Progenitor cell of endocrine pancreas (in vitro differentiated cells): ENCODE measurements at places on chromosomes 5 and 9.

DNA sequence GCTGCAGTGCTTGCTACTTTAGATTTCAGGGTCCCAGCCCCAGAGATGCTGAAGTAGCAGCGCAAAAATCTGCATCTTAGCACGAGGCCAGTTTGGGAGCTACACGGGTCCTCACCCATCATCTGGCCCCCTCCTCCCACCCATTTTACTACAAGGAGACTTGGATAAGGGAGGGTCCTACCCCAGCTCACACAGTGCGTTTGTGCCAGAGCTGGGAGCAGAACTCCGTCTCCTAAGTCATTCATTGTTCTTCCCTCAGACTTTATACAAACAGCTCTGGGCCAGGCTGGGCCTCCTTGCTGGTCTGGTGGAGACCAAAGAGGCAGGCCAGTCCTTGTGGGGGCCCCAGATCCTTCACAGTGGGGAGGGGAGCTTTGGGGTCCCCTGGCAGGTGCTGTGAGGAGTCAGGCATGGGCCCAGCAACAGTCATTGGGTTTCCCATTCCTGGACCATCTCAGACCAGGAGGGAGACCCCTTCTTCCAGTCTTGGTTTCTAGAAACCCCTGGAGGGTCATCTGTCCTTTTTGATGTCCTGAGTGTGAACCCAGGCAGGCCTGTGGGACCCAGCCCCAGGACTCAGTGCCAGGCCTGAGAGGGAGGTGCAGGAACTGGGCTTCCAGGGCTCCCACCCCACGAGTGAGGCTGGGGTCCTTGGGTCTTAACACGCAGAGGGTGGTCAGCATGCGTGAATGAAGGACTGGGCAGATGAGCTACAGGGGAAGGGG is 2.3 kb upstream of the IL17B start:
- DNase-seq: no peak

GRCh38 chr9:122179054-122179689 is 19.5 kb downstream of the MORN5 start:
- no peak for DNase-seq

GRCh38 chr9:1274334-1274733 is 224.2 kb downstream of the DMRT2 start:
- DNase-seq: no peak

- DNase-seq: no peak
Observed at GRCh38 chr5:36535378-36535777, 71.0 kb upstream of the SLC1A3 start.
